ENCODE measurements at places on chromosomes 13 and 19. TPM values are rescaled to one million over a fixed set of nuclear protein-coding genes. Genes with fewer than 3 reads are reported as not detected.

- no peaks in the 10 kb centered on the region for H3K4me1 ChIP-seq
- H3K27ac ChIP-seq, result no peak overlapping the region
- H3K36me3 ChIP-seq, result no peaks in the 10 kb centered on the region
- no peak overlapping the region for H3K4me3 ChIP-seq
- H3K27me3 ChIP-seq, result no peaks in the 10 kb centered on the region
- DNase-seq, result no peak
Measured at GRCh38 chr13:70950664-70951063, 842.4 kb upstream of the KLHL1 start.

GRCh38 chr13:29791997-29792780, 58.2 kb downstream of the UBL3 start:
- no peak overlapping the region for H3K27ac ChIP-seq
- no peak for DNase-seq
- H3K36me3 ChIP-seq, result no peaks in the 10 kb centered on the region
- no peaks in the 10 kb centered on the region for H3K4me1 ChIP-seq
- no peak overlapping the region for H3K4me3 ChIP-seq

GRCh38 chr19:35501684-35502083, 11.4 kb upstream of the KRTDAP start:
- H3K36me3 ChIP-seq, result no peaks in the 10 kb centered on the region
- H3K4me1 ChIP-seq, result no peaks in the 10 kb centered on the region
- H3K4me3 ChIP-seq, result no peak overlapping the region
- no peaks in the 10 kb centered on the region for H3K27me3 ChIP-seq
- H3K27ac ChIP-seq, result no peak overlapping the region

Gene PGLYRP2
- total RNA-seq, result not detected
